Activated CD4-positive, alpha-beta memory T cell treated with anti-CD3 and anti-CD28 coated beads, Interleukin-2, amount 10 ng/mL, durations not matched to agents 7 days and 5 days (primary cell): ENCODE measurements at places on chromosomes 12 and 14. TPM values are rescaled to one million over a fixed set of nuclear protein-coding genes. Genes with fewer than 3 reads are reported as not detected.
A peak's percentile ranks its signal among the peaks of the same experiment; 100 is the strongest.

- DNase-seq = no peak
Observed at GRCh38 chr12:118063576-118064391, 2.8 kb upstream of the WSB2 start.

- no peak for DNase-seq
Observed at GRCh38 chr12:80443974-80444666, at the start of gene PTPRQ. TSS of gene PTPRQ (plus strand) at chr12:80444235. CDS start at chr12:80444346, 111 bp downstream.

DNA sequence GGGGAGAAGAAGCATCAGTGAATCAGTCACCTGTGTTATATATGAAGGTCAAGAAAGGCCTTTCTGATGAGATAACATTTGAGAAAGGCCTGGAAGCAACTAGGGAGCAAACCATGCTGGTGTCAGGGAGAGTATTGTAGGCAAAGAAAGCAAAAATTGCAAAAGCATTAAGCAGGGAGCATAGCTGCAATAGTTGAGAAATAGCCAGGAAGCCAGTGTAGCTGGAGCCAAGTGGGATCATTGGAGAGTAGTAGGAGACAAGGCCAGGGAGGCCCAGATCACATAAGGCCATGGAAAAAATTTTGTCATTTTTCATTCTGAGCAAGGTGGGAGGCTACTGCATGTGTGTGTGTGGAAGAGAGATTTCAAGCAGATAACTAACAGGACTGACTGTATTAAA lies 18.8 kb upstream of the MAGOHB start:
- no peak for DNase-seq

DNA sequence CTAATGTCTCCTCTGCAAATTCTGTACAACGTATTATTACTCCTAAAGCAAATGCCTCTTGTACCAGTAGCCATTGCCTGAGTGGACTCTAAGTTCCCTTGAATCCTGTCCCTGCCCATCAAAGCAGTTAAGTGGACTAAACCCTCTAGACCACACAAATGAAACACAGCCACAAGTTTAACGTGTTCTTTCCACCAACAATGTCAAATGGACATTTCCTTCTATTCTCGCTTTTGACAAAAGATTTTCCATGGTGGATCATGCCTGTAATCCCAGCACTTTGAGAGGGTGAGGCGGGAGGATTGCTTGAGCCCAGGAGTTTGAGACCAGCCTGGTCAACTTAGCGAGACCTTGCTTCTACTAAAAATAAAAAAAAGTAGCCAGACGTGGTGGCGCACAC lies 15.9 kb downstream of the CCDC88C start:
- no peak for DNase-seq

GRCh38 chr12:64633940-64634337 lies 23.6 kb downstream of the RASSF3 start:
- no peak for DNase-seq

- peak; percentile 20 for DNase-seq
Observed at GRCh38 chr12:58920102-58920960, at the start of gene LRIG3. TSS of gene LRIG3 (minus strand) at chr12:58920504. CDS start at chr12:58920235, 269 bp downstream.

DNA sequence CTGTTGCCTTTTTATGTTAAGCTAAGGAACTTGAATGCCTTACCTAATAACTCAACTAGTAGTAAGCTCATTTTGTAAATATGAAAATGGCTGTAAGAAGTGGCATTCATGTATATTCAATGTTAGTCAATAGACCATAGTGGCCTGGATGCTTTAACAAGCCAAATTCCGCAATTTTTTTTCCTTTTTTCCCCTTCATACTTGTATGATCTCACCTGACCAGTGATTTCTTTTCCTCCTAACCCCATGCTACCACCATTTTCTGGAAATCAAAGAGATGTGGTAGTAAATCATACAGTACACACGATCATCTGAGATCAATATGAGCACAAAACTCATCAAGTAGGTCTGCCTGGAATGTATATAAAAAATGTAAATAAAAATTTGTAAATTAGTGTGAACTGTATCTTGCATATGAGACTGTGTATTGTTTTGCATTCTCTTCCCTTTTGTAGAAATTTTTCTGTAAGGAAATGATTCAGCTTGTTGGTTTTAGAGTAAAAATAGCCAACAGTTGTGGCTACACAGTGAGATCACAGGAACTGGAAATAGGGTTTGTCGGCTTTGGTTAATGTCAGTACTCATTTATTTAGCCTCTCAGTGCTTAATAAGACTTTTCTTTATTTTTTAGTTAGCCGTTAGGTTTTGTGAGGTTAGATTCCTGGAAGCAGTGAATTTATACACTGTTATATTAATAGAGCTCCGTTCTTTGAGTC lies 62.5 kb downstream of the ETNK1 start:
- DNase-seq = peak; percentile 28

- DNase-seq = no peak
Observed at GRCh38 chr12:7106082-7106481, 2.9 kb downstream of the C1RL start.

GRCh38 chr12:28709986-28710685 lies 438.9 kb upstream of the FAR2 start:
- no peak for DNase-seq

DNA sequence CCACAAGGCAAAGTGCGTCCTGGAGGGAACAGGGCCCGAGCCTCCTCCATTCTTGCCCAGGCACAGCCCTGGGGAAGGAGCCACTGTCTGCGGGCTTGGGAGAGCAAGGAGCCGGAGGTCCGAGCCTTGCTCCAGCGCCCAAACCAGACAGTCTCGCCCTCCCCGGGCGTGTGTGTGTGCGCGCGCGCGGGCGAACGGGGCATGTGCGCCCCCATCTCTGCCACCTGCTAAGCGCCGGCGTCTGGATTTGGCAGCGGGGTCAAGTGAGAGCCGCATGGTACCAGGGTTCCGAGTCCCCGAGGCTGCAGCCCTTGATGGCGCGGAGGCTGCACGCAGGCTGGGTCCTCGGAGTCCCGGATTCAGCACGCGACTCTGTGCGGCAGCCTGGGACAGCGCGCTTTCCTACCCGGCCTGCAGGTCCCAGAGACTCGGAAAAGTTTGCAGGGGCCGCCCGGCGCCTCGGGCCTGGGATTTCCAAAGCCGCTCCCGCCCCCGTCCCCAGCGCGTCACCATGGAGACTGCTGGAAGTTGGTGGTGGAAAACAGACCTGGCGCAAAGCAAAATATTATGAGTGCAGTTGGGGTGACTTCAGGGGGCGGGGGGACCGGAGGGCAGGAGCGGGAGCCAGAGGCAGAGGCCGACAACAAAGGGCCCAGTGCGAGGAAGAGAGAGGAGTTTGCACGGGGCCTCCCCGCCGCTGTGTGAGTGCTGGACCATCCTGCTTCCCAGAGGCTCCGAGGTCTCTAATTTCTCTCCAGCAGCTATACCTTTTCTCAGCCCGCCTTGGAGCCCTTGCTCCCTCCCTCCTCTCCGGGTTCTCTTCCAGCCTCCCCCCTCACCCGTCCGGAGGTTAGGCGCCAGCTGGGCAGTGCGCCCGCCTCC lies 4.2 kb downstream of the RFX4 start:
- DNase-seq = no peak

DNA sequence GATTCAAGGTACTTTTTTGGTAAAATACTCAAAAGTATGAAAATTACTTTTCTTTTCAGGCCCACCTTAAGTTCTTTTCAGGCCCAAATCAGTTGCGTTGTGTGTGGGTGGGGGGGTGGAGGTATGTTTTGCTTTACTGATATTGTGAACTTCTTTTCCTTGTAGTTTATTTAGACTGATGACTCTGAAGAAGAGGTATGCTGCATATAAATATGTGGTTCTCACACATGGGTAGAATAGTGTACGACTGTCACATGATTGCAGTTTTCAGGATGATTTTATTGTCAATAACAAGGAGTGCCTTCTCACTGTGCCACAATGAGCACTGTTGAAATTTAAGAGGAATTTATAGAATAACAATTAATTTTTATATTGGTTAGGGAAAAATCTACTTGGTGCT lies 166.6 kb upstream of the ATP2B1 start:
- DNase-seq = no peak

GRCh38 chr12:105813201-105813600 lies 325.6 kb downstream of the NUAK1 start:
- DNase-seq = no peak

GRCh38 chr12:106841510-106842302 lies 67.2 kb downstream of the RIC8B start:
- DNase-seq = peak; percentile 18

- DNase-seq = no peak
Observed at GRCh38 chr14:40762177-40762576, 844.5 kb upstream of the LRFN5 start.

- DNase-seq = no peak
Observed at GRCh38 chr12:113297214-113297587, 37.7 kb downstream of the SLC8B1 start.

DNA sequence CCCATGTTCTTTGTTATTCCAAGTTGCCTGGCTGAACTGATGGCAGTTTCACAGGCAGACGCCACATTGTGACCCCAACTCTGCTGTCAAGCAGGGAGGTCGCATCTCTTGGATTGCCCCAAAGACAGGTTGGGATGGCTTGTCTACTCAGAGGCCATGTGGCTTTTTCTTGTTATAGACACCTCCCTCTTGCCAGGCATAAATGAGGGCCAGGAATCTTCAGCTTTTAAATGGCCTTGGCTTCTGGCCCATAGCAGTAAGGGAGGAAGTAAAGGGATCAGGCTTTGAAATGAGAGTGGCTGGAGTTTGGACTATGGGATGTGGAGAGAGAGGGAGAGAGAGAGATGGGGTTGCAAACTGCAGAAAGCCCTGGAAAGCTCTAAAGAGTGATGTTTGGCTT lies 215.0 kb downstream of the TBX5 start:
- DNase-seq = no peak

DNA sequence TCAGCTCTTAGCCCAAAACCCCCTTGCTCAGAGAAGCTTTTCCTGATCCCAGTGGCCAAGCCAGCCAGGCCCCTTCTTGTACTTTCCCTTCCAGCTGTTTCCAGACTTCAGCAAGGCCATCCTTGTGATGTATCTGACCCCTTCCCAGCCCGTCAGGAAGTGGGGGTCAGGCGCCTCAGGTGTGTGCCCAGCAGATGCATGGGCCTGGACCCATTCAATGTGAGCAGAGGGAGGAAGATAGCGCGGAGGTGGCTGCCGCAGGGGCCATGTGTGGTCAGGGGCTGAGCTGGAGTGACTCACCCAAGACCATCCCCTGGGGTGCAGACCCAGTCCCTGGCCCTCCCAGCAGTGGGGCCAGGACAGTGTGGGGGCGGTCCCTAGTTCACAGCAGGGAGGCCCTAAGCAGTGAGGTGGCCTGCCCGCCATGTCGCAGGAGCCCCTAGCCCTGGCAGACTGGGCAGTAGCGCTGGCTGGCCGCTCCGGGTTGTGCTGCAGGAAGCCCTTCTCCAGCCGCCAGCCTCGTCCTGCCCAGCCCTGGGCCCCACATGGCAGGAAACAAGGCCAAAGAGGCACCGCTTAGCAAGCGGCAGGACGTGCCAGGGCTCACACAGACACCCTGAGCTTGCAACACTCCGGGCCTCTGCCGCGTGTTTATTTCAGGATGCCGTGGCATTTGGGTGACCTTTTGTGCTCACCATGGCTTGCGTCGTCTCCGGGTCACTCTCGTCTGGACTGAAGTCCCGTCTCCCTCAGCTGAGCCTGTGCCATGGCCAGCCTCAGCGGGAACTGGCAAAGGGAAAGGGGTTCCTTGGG lies 12.0 kb downstream of the ADSS1 start:
- no peak for DNase-seq

DNA sequence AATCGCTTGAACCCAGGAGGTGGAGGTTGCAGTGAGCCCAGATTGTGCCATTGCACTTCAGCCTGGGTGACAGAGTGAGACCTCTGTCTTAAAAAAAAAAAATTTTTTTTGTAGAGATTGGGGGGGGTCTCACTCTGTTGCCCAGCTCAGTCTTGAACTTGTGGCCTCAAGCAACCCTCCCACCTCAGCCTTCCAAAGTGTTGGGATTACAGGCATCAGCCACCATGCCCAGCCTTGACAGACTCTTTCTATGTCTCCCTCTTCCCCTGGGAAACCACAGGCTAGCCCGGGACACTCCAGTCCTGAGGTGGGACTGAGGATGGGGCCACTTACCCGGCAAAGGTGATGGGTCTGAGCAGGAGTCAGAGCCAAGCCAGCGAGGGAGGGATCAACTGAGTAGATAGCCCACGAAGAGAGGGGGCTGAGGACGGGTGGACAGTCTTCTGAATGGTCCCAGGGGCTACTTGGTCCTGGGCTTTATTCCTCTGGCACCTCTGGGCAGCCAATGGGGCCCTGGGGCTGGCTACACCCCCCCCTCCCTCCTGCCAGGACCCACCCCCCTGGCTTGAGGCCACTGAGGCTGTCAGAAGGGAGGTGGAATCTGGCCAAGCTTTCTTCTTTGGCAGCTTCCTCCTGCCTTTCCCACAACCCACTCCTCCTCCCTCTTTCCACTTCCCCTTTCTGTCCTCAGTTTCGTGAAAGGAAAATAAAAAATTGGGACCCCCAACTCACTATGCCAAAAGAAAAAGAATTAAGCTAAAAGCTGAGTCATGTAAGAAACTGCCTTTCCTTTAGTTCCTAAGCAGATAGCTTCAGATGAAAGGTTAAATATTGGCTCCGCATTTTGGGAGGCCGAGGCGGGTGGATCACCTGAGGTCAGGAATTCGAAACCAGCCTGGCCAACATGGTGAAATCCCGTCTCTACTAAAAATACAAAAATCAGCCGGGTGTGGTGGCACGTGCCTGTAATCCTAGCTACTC lies at the start of gene SDS:
Gene SDS, minus strand, starts transcription at position 453 of the 981 bp plus-strand sequence. CDS start 4,179 bp downstream, outside the sequence.
- DNase-seq = no peak

GRCh38 chr14:68939893-68940613 lies 39.0 kb downstream of the ACTN1 start:
- DNase-seq = no peak

- DNase-seq = no peak
Observed at GRCh38 chr12:92396647-92397252, 251.1 kb upstream of the BTG1 start.

DNA sequence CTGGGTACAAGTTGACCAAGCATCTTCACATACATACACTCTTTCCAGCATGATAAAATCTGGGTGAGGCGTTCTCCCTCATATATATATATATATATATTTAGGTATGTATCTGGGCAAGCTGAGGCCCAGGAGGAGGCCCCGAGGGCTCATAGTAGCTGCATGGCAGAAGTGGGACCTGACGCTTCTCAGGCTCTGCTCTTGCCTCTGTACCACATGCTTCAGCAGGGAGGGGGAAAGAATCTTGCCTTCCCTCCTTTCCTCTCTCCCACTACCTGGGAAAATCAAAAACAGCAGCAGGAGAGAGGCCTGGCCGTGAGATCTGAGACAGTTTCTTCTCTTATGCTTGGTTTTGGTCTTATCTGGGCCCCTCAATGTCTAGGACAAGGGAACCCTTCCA lies 9.2 kb downstream of the PPP1R1A start:
- DNase-seq = no peak

- no peak for DNase-seq
Observed at GRCh38 chr14:36583242-36583892, 953 bp upstream of the NKX2-8 start.

PYGL gene
- total RNA-seq = 0.53 TPM

PTPRB gene
- total RNA-seq = not detected

CLEC4D gene
- total RNA-seq = not detected

CD69 gene
- total RNA-seq = 197 TPM
